NCI-H1048 (cell line): ENCODE measurements at places on chromosomes 1 and 21.

DNA sequence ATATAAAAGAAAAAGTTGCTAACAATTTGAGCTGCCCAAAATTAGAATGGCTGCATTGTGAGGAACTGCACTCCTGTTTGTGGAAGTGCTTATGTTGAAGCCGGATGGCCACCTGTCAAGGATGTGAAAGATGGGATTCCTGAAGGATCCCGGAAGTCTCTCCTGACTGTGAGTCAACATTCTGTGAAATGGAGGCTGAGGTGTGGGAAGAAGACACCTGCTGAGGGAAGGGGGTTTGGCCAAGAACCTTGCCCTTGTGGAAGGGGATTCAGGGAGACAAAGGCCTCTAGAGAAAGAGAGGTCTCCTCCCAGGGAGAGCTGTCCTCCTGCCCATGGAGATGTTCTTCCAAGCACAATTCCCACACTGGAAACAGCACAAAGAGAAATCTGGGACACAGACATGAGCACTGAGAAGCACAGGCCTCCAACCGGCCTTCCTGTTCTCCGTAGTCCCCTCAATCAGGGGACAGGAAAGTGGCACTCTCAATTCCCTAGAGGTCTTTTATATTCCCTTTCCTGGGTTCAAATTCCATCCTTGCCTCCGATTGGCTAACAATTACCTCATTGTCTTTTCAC is 70.5 kb downstream of the CD2 start:
- DNase-seq = no peak

DNA sequence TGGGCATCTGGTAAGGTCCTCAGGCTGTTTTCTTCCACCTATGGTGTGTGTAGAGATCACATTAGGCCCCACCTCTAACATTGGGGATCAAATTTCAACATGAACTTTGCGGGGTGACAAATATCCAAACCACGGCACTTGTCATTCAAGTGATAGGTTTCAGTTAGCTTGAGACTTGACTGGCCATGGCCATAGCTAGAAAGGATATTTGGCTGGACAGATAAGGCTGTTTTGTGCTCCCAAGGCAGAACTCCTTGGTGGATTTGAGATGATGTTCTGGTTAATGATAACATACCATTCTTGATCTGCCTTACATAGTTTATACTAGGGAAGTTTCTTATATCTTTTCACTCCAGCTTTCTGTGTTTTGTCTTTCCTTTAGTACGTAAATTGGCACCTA is 48.5 kb downstream of the CELF3 start:
- no peak for DNase-seq

DNA sequence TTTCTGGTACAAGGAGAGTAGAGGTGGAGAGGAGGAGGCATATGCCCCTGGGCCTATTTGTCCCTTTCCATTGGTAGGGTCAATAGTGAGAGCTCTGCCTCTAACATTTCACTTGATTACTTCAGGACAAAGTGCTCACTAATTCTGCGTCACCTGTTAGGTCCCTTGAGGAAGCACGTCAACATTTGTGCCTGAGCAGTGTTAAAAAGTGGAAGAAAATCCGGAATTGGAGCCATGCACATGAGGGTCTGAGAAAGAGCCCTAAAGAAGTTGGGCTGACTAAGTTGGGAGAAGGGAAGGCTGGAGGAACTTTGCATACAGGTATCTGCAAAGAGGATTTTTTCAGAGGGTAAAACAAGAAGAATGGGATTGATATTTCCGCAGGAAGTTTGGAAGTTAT is 1.9 kb downstream of the SLC25A44 start:
- no peak for DNase-seq

DNA sequence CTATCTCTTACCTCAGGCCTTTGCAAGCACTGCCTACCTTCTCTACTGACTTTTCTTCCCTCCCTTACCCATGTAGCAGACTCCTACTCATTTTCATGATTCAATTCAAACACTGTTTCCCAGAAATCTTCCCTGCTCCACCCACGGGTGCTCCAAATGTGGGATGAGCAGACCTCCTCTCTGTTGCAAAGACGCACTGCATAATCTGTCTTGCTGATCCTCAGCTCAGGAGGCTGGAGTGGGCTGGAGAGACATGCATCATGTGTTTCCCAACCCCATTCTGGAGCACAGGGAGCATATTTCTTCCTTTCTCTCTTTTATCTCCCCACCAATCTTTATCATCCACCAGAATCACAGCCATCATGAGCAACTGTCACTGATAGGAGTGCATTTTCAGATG is 459.9 kb upstream of the NFIA start:
- no peak for DNase-seq

GRCh38 chr1:233603478-233603877 is 10.4 kb upstream of the KCNK1 start:
- no peak for DNase-seq

GRCh38 chr1:151540982-151541377 is 871 bp downstream of the TUFT1 start:
- no peak for DNase-seq

- no peak for DNase-seq
Measured at GRCh38 chr1:164576291-164577271, 17.6 kb downstream of the PBX1 start.

DNA sequence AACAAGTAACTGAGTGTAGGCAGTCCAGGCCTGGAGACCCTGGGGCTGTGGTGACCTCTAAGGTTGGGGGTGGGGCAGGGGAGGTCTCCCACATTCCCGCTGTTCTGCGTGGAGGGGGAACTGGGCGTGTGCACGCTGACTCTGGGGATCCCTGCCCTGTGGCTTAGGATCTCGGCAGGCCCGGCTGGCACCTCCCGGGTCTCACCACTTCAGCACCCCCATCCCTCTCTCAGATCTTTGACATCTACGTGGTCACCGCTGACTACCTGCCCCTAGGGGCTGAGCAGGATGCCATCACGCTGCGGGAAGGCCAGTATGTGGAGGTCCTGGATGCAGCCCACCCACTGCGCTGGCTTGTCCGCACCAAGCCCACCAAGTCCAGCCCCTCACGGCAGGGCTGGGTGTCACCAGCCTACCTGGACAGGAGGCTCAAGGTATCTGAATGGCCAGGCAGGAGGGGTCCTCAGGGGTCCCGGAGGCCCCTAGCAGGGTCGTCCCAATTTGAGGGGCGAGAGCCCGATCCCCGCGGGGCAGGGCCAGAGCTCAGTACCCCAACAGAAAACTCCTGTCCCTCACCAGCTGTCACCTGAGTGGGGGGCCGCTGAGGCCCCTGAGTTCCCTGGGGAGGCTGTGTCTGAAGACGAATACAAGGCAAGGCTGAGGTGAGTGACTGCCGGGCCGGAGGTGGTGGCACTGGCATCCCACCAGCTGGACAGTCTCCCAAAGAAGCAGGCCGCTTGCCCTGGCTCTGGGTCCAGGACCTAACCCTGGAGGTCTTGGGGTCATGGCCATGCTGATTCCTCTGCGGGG is 68.7 kb downstream of the TRIM11 start:
- DNase-seq = no peak

DNA sequence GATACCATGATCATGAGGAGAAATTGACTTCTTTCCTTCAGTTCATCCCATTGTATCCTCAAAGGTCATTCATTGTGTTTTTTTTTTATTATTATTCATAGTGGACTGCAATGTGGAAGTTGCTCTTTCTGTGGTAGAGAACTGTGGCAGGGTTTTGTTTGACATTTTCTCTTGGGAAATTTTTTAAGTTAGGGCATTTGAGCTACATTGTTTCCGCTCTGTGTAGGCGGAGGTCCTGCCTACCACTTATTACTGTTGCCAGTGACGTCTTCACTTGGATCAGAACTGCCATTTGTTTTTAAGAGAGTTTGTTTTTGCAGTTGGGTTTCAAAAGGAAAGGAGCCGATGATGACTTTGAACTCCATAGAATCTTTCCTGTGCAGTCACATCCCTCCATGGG is 287.4 kb upstream of the FMN2 start:
- DNase-seq = no peak

DNA sequence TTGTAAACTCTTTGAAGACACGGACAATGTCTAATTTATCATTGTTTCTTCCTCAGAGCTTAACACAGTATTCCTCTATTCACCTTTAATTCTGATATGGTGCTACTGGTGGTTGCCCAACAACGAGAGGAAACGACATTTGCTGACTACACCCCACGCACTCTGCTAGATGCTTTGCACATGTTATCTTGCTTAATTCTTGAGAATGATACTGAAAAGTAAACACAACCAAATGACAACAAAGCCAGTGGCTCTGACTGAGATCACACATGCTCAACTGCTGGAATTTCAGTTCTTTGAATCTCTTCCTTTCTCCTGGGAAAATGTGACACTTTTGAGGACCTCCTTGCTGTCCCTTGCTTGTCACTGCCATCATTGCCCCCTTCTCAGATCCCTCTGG is 37.2 kb upstream of the DDAH1 start:
- no peak for DNase-seq

- DNase-seq = no peak
Measured at GRCh38 chr1:221717485-221717853, 24.4 kb downstream of the DUSP10 start.

DNA sequence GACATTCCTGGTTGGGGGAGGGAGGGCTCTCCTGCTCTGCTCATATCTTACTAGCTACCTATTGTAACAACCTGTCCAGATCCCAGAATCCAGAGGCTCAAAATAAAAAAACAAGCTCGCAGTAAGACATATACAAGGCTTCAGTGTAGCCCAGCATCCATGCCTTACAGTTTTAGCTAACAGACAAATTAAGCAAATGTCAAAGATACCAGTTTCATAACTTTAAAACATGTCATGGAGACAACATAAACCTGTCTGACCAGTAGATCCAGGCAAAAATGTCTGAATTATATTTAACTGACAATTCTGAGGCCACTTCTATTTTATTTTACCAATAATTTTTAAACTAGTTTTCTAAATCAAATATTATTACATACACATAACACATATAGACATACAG is 167.7 kb upstream of the TNR start:
- DNase-seq = no peak

DNA sequence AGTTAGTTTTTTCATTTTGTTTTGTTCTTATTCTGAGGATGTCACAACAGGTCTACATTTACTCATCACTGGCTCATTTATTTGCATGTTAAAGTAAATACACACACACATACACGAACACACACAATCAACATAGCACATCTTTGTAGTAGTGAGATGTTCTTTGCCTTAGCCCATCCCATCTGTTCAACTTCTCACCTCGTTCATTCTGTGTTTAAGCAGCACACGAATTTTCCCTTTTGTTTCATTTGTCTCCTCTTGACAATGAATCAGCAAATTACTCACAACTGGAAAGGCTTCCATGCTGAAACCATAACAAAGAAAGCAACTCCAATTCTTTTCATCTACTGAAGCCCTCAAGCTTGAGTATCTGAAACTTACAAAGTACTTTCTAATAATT is 133.3 kb upstream of the CHRM3 start:
- DNase-seq = no peak

- DNase-seq = no peak
Measured at GRCh38 chr1:219324629-219325367, 151.1 kb downstream of the LYPLAL1 start.

DNA sequence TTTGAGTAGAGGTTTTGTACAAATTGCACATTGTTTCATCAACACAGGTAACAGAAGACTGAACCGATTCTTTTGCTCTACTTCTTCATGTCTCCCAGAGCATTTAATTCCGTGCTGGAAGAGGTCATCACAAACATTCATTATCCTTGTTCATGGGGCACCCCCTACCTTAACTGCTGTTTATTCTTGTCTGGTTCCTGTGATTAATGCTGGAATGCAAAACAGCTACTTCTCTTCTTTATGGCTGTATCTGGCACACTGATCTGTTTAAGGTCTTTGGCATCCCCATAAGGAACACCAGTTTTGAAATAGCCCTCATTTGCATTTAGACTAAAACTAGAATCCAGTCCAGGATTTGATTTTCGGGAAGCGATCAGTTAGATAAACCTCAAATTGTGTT is 42.2 kb downstream of the NTNG1 start:
- DNase-seq = peak; percentile 62

DNA sequence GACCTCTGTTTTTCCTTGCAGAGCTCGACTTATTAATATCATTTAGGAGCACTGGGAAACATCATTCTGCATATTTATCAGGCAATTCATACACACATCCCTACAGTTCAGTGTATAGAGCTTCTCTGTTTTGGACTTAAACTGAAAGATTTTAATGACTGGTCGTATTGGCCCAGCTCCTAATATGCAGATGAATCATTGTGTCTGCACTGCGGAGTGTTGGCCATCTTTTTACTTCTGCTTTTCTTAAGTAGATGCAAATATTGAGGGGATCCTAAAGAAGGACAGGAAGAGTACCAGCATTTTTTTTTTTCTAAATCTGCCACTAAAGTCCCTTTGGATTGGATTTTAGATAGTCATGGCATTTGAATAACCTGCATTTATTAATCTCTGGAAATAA is 154.8 kb downstream of the BACH1 start:
- DNase-seq = no peak

DNA sequence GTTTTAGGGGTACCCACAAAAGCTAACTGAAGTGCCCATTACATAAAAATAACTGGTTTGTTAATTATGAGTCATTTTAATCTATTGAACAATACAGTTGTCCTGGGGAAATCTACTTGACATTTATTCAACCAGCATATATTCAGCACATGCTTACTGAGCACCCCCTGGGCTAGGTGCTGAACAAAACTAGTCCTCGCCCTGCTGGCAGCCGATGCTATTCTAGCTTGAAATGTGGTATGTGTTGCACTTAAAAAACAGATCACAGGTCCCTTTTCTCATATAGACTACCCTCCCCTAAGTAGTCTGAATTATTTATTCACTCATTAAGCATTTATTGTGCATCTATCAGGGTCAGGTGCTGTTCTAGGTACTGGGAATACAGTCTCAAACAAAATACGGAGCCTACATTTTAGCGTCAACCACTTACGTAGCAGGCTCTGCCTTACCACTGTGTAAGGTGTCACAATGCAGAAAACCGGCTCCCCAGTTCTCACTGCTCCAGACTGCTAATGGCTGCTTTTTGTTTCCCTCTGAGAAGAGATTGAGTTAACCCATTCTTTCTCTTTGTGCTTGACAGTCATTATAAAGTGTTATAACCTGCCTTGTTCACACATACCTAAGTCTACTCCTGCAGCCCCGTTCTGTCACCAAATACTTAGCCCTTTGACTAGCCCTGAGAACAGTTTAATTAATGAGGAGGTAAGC is 57.1 kb downstream of the ADCY10 start:
- DNase-seq = no peak

GRCh38 chr1:24020025-24020424 is 39.9 kb upstream of the SRSF10 start:
- DNase-seq = no peak

DNA sequence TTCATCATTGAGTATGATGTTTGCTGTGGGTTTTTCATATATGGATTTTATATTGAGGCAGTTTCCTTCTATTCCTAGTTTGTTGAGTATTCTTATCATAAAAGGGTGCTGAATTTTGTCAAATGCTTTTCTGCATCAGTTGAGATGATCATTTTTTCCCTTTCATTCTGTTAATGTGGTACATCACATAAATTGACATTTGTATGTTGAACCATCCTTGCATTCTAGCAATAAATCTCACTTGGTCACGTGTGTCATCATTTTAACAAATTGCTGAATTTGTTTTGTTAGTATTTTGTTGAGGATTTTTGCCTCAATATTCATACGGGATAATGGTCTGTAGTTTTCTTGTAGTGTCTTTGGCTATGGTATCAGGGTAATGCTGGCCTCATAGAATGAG is 19.9 kb downstream of the TTC34 start:
- DNase-seq = no peak
